ENCODE measurements at places on chromosomes 3 and 15.

DNA sequence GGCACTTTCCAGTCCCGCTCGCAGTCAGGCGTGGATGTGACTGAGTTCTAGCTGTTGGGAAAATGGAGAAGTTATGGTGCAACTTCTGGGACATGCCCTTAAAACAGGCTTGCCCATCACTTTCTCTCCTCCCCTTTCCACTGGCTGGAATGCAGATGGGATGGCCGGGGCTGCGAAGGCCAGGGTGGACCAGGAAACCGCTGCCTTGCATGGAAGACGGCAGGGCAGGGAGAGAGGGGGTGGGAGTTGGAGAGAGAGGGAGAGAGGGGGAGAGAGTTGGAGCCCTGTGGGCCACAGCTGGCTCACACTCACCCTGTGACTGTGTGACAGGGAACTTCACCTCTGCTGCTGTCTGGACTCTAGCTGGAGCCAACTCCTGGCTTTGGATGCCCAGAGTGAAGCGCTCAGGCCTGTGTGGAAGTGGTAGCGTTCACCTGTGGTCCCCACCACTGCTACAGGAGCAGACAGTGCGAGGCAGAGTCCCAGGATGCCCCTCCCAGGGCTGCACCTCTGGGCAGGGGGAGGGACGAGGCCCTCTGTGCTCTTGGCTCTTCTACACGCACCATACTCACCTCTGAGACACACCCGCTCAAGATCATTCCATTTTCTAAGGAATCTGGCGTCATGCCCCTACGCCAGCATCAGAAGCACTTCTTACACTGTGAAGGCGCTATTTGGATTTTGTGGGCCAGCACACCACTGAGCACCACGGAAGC, 36.6 kb downstream of the KLHL25 start:
- no peaks in the 10 kb centered on the region for H3K4me1 ChIP-seq
- no peak overlapping the region for H3K27ac ChIP-seq
- no peak overlapping the region for H3K4me3 ChIP-seq
- no peak for DNase-seq

- H3K36me3 ChIP-seq = no peaks in the 10 kb centered on the region
- DNase-seq = no peak
- no peak overlapping the region for H3K4me3 ChIP-seq
- no peaks in the 10 kb centered on the region for H3K4me1 ChIP-seq
- no peaks in the 10 kb centered on the region for H3K27me3 ChIP-seq
- H3K27ac ChIP-seq = no peak overlapping the region
These were observed 181.7 kb upstream of the NSMCE3 start for GRCh38 chr15:29451201-29451781.

DNA sequence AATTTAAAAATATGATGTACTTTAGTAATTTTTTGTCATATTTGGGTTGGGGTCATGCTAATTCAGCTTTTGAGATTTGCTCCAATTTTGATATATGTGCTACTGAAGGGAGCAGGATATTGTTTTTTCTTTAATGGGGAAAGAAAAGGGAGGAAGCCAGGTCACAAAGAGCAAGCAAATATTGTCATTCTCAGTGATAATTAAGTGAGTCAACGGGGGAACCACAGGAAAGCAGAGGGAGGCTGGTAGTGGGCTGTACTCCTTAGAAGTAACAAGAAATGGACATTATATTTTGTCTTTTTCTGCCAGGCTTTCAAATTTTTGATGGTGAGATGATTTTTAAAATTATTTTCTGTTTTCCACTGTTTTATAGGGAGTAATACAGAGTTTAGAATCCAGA, 45.6 kb upstream of the NMD3 start:
- H3K27me3 ChIP-seq = no peaks in the 10 kb centered on the region
- no peak for DNase-seq
- H3K27ac ChIP-seq = no peak overlapping the region
- no peaks in the 10 kb centered on the region for H3K36me3 ChIP-seq
- H3K4me3 ChIP-seq = no peak overlapping the region

GRCh38 chr3:61073566-61074165, 177.6 kb downstream of the FHIT start:
- no peaks in the 10 kb centered on the region for H3K4me1 ChIP-seq
- no peak overlapping the region for H3K27ac ChIP-seq
- H3K36me3 ChIP-seq = no peaks in the 10 kb centered on the region
- no peaks in the 10 kb centered on the region for H3K27me3 ChIP-seq
- no peak overlapping the region for H3K4me3 ChIP-seq
- DNase-seq = no peak

GRCh38 chr3:114554731-114555130, 260.9 kb downstream of the TIGIT start:
- H3K4me1 ChIP-seq = no peaks in the 10 kb centered on the region
- H3K27ac ChIP-seq = no peak overlapping the region
- DNase-seq = no peak
- H3K4me3 ChIP-seq = no peak overlapping the region
- H3K27me3 ChIP-seq = no peaks in the 10 kb centered on the region

GRCh38 chr15:100471933-100472332, 56.8 kb downstream of the CERS3 start:
- H3K27ac ChIP-seq = no peak overlapping the region
- H3K4me1 ChIP-seq = no peaks in the 10 kb centered on the region

Data from large intestine (tissue), 12 donors.